Activated naive CD4-positive, alpha-beta T cell treated with anti-CD3 and anti-CD28 coated beads, Interleukin-2, amount 50 U/mL, for 16 hours (primary cell): ENCODE measurements at places on chromosomes 16 and 17.

DNA sequence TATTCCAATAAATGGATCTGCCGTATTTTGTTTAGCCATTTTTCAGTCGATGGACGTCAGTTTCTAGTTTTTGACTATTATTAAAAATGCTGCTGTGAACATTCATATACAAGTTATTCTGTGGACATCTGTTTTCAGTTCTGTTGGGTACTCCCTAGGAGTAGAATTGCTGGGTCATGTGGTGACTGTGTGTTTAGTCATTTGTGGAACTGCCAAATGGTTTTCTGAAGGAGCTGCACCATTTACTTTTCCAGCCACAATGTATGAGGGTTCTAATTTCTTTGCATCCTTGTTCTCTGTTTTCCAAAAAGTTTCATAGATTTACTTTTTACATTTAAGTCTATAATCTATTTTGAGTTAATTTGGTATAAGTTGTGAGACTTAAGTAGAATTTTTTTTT is 29.5 kb downstream of the CYLD start:
- no peak for DNase-seq

GRCh38 chr16:78796221-78796866 is 696.9 kb downstream of the WWOX start:
- no peak for DNase-seq

- DNase-seq = no peak
These were observed 55.7 kb downstream of the CENPV start for GRCh38 chr17:16297367-16298139.

DNA sequence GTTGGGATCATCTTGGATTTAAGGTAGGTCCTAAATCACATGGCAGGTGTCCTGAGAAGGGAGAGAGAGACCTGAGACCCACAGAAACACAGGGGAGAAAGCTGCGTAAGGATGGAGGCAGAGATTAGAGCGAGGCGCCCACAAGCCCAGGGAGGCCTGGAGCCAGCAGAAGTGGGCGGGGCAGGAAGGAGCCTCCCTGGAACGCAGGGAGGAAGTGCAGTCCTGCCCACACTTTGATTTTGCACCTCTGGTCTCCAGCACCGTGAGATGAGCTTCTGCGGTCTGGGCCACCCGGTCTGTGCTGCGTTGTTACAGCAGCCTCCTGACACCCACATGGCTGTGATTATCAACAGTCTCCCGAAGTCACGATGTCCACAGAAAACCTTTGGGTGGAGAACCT is 6.4 kb downstream of the DNASE1L2 start:
- DNase-seq = no peak

DNA sequence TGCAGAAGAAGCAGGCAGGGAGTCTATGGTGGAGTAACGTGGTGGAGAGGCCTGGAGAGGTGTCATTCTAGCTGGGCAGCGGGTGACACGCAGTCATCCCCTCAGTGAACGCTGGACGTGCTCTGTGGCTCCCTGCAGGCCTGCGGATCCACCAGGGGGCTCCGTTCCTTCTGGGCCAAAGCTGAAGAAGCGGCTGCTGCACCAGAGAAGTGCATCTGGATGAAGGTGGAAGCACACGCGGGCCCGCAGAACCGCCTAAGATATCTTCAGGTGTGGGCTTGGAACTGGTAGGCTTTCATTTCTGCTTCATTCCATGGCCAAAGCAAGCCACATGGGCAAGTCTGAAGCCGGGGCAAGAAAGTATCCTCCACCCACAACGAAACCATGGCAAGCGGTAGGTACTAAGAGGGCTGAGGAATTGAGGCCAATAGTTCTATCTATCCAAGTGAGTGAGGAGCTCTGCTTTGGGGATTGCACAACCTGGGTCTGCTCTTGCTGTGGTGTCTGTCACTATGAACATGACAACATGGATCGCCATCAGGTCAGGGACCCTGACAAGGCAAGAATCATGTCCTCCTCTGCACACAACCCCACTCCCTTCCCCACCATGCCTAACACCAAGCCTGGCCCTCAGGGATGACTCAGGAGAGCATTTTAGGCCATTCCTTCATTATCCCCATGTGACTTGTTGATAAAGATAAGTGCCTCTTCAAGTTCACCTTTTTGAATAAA is 78.9 kb upstream of the FBXO47 start:
- no peak for DNase-seq

DNA sequence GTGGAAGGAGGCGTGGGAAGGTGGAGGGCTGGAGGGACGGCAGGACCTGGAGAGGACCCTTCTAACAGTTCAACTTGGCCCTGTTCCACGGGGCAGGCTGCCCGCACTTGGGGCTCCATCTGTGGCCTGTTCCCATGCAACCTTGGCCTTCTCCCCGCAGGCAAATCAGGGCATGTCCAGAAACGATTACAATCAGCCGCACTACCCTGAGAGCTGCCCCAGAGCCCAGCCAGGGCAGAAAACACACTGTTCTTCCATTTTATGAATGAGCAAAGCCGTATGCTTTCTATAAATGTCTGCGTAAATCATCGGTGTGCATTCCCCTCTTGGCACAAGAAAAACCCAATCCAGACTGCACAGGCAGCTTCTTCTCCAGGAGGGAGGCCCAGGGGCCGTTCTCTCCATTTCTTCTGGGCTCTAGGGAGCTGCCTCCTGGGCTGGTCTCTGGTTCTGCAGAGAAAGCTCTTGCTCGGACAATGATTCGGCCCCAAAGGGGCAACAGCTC is 228.7 kb downstream of the SOX9 start:
- DNase-seq = no peak

DNA sequence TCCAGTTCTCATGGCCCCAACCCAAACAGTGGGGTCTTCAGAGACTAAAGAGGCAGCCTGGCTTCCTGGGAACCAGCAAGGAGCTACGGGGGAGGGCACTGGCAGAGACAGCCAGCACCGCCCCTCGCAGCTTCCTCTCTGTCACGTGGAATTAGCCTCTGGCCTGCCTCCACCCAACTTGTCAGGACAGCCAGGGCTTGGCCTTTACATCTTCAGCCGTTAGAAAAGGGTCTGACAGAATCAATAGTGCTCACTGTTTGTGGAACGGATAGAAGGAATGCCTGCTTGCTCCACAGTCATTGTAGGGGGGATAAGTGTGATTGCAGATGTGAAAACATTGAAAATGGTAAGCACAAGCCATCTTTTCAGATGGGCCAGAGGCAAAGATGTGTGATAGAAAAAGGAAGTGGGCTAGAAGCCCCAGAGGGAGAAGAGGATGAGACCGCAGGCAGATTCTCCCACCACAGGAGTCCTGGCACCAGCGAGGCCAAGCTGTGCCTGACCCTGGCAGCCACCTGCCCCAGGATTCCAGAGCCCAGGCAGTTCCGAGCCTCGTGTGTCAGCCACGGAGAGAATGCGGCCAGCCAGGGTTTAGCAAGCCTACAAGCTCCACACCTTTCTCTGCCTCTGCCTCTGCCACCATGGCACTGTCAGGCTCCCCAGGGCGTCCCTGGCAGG is 18.6 kb downstream of the GRIN2C start:
- DNase-seq = no peak
